ENCODE measurements at places on chromosomes 11 and 22.

DNA sequence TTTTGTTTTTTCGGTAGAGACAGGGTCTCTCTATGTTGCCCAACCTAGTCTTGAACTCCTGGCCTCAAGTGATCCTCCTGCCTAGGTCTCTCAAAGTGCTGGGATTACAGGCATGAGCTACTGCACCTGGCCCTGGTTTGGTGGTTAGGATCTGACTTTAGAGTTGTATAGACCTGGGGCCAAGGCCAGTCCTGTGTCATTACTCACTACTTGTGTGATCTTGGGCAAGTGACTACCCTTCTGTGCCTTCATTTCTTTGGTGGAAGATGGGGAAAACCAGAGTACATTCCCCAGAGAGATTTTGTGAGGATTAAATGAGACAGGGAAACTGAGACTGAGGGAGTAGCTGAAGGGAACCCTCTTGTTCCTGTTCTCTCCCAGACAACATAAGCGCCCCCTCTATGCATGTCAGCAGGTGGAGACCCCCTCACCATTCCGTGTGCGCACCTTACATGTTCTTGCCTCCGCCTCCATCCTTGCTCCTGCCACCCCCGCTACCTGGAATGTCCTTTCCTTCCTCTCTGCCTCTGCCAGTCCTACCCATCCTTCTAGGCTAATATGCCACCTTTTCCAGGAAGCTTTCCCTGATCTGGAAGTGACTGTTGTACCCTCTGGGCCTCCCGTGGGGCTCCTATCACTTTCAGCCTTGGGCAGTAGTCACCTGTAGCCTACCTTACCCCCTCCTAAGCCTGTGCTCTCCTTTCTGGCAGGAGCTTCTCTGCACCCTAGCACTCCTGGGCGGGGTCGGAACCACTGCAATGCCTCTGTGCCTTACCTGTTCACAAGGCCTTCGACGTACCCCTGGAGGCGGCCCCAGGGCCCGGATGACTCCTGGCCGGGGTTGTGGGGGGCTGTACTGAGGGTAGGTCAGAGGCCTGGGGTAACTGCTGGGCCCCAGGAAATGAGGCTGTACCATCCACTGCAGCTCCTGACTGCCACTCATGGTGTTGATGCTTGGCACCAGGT is 3.9 kb downstream of the FOSL1 start:
- no peak for DNase-seq

DNA sequence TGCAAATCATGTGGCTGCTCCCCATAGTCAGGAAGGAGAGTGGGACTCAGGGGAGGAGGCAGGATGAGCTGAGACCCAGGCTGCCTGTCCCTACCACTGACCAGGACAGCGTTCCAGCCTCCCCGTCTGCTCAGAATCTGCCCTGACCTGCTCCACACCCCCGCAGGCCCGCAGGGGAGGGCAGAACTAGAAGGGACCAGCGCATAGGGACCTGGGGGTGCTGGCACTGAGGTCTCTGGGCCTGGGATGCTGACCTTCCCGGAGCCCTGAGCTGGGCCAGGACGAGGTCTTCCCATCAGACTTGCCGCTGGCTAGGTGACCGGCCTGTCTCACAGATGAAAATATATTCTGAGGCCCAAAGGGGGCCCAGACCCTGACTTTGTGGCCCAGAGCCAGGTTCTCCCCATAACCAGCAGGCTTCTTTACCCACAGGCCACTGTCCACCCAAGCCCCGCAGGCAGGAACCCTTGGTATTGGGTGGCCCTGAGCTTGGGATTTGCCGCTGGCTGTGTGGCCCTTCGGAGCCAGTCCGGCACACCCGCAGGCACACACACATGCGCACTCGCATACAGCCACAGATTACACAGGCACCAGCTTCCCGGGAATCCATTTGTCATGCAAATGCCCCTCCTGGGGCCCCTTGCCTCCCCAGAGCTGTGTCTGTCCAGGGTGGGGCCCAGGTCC is 13.8 kb upstream of the PIM3 start:
- no peak for DNase-seq

DNA sequence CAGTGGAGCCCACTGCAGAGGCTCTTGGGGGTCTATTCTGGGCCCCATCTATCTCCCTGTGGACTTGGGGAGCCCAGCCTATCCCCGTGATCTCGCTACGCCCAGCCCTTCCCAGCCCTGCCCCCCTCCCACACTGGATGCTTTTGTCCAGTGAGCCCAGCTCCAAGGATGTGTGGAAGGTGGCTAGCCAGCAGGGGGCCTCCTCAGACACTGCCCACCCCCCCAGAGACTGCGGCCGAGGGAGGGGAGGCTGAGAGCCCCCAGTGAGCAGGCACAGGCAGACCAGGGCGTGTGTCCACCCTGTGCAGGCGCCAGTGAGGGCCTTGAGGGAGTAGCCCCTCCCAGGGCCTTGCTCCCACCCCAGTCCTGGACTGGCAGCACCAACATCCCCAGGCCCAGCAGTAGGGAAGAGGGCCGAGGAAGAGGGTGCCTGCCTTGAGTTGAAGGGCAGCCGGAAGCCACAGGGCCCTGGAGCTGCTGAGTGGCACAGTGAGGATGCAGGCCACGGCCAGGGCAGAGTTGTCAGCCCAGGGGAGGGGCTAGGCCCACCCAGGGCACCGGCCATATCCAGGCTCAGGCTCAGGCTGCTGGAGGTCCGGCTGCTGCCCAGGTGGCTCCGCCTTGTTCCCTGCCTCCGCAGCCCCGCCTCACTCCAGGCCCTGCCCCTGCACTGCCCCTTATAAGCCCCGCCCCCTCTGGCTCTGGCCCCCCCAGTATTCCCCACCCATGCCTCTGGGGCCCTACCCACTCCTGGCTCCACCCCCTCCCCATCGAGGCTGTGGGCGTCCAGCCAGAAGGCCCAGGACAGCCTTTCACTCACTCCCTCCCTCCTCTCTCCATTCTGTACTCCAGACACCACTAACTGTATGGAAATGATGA is 28.0 kb downstream of the MOB2 start:
- no peak for DNase-seq

DNA sequence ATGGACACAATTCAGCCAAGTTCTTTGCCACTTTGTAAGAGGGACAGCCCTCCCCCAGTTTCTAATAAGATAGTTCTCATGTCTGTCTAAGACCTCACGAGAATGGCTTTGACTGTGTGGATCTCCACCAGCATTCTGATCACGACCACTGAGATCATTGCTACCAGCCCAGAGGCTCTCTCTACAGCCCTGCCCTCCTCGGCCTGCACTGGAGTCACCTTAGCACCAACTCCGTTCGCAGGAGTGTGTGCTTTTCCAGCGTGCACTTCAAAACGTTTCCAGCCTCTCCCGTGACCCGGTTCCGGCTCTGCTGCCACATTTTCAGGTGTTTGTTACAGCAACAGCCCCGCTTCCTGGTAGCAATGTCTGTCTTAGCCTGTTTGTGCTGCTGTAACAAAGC is 26.2 kb downstream of the TSPAN32 start:
- DNase-seq = no peak

DNA sequence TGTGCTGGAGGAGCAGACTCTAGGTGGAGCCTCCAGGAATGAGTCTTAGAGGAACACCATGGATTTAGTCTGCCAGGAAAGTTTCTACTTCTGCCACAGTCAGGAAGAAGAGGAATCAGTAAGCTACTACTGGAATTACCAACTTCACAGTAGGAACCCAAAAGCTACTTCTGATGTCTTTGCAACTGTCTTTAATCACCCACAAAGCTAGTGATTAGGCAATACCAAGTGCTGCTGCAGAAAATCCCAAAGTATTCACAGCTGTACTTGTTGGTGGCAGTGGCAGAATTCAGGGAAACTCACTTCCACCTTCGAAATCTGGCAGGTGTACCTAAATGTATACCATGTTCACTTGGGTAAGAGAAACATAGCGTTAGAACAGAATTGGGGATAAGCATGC is 264.5 kb upstream of the SORL1-AS1 start:
- DNase-seq = no peak

DNA sequence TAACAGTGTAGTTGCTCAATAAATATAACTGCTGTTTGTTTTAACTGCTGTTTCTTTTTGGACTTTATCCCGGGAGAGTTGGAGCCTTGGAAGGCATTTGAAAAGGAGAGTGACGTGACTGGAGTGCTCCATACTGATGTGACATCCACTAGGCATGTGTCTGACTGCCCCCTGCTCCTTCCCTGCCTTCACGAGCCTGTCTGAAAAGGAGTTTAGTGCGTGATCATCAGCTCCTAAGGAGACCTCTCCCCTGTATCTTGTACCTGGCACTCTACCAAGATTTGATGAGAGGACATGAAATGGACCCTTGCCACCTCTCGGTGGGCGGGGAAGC is 22.9 kb downstream of the ZBTB16 start:
- no peak for DNase-seq

GRCh38 chr11:126511475-126512115 is 156.1 kb downstream of the ST3GAL4 start:
- no peak for DNase-seq
